ENCODE measurements at places on chromosomes 2 and 18. TPM values are rescaled to one million over a fixed set of nuclear protein-coding genes. Genes with fewer than 3 reads are reported as not detected.

DNA sequence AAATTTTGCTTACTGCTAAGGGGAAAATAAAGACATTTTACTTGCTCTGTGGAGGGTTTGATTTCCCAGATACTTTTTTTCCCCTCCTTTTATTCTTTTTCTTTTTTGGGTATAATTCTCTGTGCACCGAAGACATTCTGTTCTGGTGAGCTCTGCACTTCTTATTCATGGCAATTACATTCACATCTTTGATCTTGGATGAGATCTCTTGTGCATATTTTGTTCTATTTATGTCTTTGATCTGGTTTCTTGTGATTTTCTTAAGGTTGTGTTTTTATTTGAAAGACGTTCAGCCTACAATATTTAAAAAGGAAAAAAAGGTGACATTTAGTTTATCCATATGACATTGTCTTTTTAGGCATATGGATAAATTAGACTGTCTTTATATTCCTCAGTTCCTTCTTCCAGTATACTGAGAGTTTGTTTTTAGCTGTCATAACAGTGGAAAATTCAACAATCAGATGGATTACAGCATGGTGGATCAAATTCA is 33.7 kb upstream of the EPHA4 start:
- DNase-seq = no peak

DNA sequence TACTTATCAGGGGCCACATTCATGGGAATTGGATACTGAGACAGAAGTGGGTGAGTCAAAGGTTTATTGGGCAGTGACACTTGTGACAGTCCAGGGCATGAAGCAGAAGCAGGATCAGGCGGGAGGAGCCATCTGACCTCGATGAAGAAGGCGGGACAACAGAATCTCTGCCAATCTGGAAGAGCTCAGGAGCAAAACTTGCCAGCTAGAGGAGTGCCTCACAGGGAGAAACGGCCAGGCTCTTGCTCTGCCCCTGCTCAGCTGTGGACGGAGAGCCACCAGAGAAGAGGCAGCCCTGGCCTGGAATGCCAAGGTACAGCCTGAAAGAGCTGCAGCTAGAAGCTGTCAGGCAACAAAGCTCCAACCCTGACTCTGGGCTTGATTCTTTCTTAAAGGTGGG is 16.9 kb downstream of the DAW1 start:
- DNase-seq = no peak

DCDC2C gene
- not detected for total RNA-seq

RPRM gene
- 17.3 TPM for total RNA-seq

GPR35 gene
- 2.4 TPM for total RNA-seq

RGPD4 gene
- total RNA-seq = 0.10 TPM

RAX gene
- total RNA-seq = not detected

Data from ovary (tissue), 10 donors.